ENCODE measurements at places on chromosomes 13 and 19.

GRCh38 chr19:3459089-3459881, 21.0 kb downstream of the SMIM24 start:
- DNase-seq: no peak

GRCh38 chr19:48945817-48946216, 8.9 kb upstream of the BAX start:
- DNase-seq: no peak

DNA sequence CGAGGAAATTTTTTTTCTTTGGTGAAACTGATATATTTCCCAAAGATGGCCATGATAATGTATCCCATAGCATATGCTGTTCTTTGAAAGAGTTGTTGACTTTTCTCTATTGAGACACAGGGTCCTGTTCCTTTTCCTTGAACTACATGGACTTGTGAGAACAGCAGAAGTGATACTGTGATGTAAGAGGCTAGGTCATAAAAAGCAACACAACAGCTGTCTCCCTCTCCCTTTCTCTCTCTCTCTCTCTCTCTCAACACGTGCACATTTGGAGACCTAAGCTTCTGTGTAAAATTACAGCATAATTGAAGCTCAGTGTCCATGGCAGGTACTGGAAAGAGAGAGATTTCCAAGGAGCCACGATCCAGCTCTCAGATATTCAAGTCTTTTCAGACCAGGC, 1712.4 kb downstream of the EFNB2 start:
- DNase-seq: no peak

GRCh38 chr13:84865783-84866221, 933.4 kb downstream of the SLITRK6 start:
- no peak for DNase-seq

DNA sequence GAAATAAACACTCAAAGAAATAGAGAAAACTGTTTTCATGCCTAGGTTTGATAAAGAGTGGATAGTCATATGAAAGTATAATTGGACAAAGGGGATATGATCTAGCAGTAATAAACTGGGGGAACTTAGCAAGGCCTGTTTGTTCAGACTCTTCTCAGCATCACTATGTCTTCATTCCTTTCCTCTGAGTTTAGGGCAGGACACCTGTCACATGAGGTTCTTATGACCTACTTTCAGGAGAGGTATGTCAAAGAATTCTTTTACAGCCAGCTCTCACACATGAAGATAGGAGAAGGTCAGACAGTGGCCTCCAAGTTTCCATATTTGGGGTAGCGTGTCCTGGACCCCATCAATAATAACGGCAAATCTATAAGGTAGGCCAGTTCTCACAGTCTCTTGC, 11.4 kb upstream of the RFXAP start:
- no peak for DNase-seq

GRCh38 chr13:40974460-40975407, 44.4 kb downstream of the ELF1 start:
- peak; percentile 19 for DNase-seq

GRCh38 chr13:32016631-32017030, 14.9 kb upstream of the FRY start:
- DNase-seq: no peak

DNA sequence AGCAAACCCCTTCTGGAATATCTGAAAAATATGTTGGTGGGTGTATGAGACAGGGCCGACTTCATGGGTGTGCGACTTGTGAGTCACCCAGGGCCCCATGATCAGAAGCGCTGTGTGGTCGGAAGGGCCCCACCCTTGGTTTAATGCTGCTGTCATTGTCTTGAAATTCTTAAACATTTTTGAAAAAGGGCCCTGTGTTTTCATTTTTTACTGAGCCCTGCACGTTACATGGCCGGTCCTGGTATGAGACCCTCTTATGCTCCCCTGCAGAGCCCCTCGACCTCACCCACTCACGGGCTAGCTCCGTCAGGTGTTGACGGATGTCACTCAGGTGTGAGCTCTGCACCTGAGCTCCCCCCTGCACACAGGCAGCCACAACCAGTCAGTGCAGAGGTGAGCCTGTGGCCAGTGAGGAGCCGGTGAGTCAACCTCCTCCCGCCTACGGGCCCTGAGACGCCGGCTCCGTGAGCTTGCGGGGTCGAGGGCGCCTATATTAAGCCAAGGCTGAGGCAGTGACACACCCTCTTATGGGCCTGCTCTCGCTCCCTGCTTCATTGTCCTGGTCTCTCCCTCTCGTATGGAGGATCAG, 27.7 kb downstream of the GADD45B start:
- no peak for DNase-seq

GRCh38 chr13:110942248-110942981, 27.5 kb upstream of the ANKRD10 start:
- DNase-seq: no peak

- DNase-seq: peak; percentile 61
Measured at GRCh38 chr19:44723952-44724319, 24.6 kb upstream of the BCL3 start.

DNA sequence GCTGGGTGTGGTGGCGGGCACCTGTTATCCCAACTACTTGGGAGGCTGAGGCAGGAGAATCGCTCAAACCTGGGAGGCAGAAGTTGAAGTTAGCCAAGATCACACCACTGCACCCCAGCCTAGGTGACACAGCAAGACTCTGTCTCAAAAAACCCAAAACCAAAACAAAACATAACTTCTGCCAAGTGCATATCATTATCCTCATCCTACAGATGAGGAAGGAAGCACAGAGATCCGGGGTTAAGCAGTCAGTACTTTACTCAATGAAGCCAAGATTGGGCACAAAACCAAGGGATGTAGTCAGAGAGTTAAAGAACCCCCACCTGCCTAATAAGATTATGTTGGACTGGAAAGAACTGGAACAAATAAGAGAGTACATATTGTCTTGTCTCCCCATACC, 5.5 kb upstream of the TMTC4 start:
- DNase-seq: no peak

- DNase-seq: no peak
Measured at GRCh38 chr19:19071897-19072296, 8.1 kb downstream of the SLC25A42 start.

DNA sequence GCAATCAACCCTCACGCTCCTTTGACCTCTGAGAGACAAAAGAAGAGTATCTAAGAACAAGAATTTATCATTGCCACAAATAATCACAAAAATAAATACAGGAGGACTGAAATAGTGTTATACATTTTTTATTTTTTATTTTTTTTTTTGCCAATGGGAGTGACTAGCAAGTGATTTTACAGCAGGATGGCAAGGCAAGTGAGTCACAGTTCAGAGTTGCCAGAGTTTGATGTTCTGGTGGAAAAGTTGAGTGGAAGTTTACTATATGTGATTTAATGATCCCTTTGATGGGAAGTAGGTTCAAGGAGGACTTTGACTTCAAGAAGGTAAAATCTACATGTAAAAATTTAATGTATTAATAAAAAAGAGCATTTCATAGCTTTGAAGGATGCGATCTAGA, 2691.4 kb downstream of the PCDH9 start:
- DNase-seq: no peak

DNA sequence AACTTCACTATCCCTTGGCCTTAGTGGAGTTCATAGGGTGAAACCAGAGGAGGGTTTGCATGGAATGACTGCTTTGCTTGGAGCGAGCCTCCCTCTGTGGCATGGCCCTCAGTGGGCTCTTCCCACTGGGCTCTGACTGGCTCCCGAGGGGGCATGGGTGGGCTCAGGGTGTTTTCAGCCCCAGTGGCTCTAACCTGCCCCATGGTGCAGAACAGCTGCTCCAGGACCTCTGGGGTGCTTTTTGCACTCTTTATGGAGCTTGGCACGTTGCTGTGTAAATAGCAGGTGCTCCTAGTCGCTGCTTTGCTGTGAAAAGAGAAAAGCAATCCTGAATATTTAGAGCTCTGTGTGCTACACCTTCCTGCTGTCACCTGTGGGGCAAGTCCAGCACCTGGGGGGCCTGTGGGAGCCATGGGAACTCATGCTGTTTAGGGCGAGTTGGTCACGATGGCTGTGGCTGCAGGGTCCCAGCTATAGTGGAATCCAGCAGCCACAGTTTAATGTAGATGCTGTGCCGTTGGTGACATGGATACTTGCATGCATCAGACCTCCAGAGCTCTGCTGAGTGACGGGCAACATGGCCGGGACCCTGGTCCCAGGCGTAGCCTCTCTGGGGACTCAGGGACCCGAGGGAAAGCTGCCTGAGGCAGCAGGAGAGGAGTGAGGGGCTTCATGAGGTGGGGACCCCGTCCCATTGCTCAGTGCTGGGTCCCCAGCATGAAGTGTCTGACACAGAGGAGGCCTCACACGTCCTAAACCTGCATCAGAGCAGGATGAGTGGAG, 14.3 kb upstream of the MCF2L start:
- no peak for DNase-seq

DNA sequence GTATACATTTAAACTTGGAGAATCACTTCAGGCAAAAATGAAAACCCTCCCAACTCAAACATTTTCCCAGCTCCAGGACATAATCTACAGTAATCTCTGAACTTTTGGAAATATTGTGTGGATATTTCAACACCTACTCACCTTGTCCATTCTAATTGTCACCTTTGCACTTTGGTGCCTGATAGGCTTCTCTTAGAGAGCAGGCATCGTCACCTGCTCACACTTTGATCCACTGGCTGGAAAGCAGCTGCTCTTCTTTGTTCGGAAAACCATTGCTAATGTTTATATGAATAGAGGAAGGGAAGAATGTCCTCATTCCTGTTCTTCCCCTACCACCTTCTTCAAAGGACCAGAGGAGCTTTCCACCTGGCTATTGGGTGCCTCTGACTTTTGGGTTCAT, 411.2 kb downstream of the FGF9 start:
- DNase-seq: no peak

DNA sequence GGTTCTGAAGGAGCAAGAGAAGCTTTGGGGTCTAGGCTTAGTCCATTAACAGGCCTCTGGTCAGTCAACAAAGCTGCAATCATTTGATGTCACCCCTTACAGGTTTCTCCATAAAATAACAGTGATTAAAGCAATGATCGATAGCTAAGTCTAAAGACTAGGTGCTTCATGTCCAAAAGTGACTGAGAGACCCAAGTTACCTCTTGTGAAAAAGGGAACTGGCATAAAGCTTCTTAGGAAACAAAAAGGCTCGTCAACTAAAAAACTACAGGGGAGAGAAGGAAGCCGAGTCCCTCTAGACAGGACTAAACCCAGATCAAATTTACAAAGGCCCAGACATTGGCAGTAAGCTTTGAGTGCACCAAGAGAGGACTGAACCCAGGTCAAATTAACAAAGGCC, 2.2 kb downstream of the DCUN1D2 start:
- no peak for DNase-seq

DNA sequence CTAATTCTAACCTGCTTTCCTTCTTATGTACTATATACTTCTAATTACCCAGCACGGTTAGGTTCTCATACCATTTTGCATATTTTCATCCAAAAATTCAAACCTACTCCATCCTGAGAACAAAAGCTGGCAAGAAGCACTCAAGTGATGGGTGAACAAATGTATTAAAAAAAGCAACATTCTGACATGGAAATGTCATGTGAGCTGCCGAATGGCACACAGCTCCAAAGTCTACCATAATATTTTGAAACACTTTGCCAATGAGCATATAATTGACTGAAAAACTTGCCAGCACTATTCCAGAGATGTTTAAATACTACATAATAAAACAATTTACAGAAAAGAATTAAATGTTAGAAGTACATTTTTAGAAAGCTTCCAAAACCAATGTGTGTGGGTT, 274.6 kb downstream of the ENOX1 start:
- no peak for DNase-seq

DNA sequence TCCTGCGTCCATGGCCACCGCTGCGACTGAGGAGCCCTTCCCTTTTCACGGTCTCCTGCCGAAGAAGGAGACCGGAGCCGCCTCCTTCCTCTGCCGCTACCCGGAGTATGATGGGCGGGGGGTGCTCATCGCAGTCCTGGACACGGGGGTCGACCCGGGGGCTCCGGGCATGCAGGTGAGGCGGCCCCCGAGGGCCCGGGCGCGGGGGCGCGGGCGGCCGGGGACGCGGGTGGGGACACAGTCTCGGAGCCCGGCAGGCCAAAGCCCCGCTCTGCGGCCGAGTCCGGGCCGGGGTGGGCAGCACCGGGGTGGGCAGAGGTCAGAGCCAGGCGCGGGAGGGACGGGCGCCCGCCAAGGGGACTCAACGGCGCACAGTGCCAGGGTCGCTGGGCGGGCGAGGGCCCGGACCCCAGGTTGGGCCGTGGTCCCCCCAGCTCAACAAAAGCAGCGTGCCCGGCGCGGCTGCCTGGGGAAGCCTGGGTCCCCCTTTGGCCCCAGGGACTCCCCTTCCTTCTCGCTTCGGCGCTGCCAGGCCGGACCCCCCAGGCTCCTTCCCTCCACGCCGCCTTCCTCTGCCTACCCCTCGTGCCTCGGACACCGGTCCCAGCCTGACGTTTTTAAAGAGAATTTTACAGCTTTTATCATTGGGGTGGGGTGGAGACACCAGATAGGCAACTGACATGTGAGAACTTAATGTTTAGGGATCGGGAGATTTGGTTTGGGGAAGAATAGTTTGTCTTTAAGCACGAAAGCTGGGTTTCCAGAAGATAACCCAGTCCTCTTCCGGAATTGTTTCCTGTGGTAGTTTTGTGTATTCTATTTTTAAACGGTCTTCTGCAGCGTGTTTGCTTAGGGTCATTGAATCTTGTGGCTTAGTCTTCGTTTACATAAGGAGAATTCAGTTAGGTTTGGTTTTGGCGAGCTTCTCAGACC, 509 bp downstream of the TPP2 start:
- no peak for DNase-seq

- DNase-seq: no peak
Measured at GRCh38 chr13:85080691-85081090, 718.5 kb downstream of the SLITRK6 start.

DNA sequence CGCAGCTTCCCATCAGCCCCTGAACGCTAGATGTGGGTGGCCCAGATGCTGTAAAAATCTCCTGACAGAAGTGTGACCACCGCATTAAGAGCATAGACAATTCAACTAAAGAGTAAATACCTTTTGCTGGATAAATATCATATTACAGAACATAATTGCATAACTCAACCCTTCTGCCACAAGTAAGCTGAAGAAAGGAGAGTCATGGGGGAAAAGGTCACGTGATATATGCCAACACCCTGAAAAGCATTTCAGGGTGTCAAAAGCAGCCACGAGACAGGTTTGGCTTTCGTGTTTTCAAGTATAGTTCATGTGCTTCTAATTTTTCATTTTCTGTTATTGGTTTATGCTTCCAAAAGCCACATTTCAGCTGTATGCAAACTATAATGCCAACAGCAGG, 71.3 kb downstream of the LHFPL6 start:
- no peak for DNase-seq

GRCh38 chr19:45568732-45569131, 15.9 kb downstream of the OPA3 start:
- no peak for DNase-seq

DNA sequence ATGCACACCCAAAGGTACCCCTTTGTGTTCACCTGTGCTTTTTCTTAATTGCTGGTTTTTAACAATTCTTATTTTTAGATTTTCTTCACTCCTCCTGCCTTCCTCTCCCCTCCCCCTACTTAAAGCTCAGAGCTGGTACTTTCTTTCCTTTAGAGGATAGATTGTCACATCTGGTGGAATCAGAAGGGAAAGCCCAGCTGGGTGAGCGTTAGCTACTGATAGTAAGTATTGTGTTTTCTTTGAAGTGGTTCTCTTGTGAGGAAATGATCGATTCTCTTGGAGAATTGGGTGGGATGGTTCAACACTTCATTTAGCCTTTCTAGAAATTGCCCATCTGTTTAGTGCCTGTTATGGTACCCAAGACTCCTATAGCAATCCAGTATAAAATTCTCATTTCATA, 84.8 kb downstream of the FLT1 start:
- DNase-seq: no peak

GRCh38 chr13:67017276-67017675, 212.9 kb downstream of the PCDH9 start:
- no peak for DNase-seq

Data from bone marrow (tissue), 2 donors.